SK-N-SH treated with all-trans-retinoic acid at 6 μM for 48 hours (cell line): ENCODE measurements at places on chromosomes 7 and 10.
A peak's percentile ranks its signal among the peaks of the same experiment; 100 is the strongest.

GRCh38 chr7:14071045-14071444 is 81.6 kb upstream of the ETV1 start:
- ATAC-seq: no peak

DNA sequence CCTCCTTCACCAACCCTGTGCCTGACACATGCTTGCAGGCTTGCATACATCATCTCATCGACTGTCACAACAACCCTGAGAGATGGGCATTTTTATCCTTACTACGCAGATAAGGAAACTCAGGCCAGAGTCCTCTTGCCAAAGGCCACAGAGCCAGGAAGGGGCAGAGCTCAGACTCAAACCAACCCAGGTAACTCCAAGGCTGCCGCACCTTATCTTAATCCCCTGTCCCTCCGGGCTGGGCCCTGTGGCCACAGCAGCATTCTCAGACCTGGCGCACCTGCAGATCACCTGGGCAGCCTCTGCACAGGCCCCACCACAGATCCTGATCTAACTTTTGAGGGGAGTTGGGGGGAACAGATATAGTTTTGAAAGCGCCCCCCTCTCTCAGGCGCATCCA is 35.1 kb downstream of the SORBS1 start:
- no peak for ATAC-seq

DNA sequence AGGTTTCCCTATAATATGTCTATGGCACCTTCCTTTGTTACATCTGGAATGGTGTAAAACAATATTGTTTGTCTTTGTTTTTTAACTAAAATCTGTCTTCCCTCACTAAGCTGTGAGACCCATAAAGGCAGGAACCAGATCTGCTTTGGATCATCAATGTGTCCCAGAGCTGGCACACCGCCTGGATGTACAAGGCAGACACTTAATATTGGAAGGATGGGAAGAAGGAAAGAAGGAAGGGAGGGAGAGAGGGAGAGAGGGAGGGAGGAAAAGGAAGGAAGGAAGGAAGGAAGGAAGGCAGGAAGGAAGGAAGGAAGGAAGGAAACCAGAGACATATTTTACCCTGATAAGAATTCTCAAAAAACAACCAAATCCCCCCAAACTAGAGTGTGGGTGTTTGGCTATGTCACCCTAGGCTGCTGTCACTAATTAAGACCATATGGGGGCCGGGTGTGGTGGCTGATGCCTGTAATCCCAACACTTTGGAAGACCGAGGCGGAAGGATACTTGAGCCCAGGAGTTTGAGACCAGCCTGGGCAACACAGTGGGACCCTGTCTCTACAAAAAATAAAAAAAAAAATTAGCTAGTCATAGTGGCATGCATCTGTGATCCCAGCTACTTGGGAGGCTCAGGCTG is 59.6 kb downstream of the SH3PXD2A start:
- peak; percentile 64 for ATAC-seq

- ATAC-seq: no peak
Measured at GRCh38 chr10:69656742-69657269, 26.8 kb downstream of the FAM241B start.

DNA sequence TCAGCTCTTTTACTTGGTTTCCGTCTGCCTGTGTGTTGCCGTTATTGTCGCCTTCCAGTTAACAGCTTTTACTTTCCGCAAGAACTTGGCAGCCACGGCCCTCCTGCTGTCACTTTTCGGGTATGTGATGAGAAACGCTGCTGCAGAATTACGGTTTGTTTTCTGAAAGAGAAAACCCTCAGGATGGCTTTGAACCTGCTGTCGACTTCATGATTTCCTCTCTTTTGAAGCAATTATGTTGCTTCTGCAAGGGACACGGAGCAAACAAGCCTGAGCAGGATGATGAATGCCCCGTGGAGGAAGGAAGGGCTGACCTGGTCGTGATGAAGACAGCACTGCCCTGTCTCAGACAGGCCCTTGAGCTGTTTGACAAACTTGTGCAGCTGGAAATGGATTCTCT is 339.8 kb downstream of the ABCA13 start:
- ATAC-seq: no peak

DNA sequence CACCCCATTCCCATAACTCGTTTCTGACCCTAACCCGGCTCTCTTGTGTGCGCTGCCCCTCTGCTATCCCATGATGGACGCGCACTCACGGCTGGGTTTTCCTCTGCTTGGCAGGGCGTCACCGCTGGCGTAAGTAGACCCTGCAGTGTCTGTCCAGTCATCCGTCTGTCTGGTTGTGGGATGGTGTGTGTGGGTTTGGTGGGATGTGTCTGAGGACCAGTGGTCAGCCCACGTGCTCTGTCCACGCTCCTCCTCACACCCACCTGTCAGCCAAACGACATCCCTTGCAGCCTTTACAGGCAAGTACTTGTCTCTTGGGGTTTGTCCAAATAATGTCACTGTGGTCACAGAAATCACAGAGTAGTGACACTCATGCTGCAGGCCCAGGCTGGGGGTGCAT is 20.8 kb downstream of the LDB3 start:
- ATAC-seq: no peak

DNA sequence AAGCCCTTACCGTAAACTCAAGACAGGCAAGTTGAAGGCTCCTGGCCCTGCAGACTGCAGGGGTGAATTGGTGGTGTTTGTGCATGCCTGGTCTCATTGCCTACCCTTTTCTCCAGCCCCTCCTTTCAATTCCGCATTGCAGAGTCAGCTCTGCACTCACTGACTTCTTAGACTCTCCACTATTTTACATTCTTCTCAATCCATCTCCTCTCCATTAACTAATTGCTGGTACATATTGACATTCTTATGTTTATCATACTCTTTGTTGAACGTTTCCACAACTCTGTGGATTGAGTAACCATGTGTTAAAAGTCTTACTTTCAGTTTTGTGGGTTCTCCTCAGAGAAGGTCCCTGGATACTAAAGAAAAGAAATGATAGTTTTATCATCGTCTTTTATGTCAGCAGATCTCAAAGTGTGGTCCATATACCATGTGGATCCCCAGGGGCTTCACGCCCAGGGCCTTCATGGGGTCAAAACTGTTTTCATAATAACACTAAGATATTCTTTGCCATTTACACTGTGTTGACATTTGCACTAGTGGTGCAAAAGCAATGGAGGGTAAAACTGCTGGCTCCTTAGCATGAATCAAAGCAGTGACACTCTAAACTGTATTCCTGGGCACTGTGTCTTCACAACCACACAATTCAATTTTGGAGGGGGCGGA is 135.4 kb upstream of the FZD1 start:
- no peak for ATAC-seq

DNA sequence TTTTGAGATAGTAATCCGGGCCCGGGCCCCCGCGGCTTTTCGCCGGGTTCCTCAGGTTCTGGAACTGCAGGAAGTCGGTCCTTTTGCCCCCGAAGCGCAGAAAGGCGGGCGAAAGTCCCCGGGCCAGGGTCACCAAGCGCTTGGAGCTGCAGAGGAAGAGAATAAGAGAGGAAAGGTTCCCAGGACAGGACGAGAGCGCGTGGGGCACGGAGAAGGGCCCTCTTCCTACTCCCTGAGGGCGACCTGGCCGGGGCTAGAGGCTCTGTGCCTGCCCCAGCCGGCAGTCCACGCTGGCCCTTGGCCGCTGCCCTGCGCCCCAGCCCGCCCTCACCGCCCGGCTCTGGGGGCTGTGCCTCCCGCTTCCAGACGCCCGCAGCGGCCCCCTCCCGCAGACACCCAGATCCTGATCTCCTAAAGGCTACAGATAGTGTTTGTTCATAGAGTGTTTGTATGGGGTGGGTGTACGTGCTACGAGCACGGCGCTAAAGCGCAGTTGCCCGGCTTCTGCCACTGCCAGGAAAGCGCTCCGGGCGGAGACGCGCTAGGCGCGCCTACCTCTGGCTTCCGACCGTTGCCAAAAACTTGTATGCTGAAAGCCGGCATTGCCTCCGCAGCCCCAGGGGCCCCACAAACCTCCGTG is 3.2 kb downstream of the HPSE2 start:
- no peak for ATAC-seq

GRCh38 chr10:132193907-132194552 is 7.3 kb downstream of the DPYSL4 start:
- peak; percentile 46 for ATAC-seq

DNA sequence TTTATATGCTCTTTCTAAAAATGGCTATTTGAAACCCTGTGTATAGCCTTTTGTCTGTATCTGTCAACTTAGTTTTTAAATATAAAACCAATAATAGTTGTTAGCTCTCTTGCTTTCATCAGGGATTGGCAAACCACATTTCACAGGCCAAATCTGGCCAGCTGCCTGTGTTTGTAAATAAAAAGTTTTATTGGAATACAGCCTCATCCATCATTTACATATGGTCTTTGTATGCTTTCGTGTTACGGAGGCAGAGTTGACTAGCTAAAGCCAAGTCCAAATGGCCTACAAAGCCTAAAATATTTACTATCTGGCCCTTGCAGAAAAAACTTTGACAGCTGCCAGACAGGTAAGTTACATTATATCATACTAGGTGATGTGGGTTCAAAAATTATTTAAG is 235.0 kb downstream of the BICC1 start:
- ATAC-seq: no peak

- no peak for ATAC-seq
Measured at GRCh38 chr7:21743493-21743892, 200.7 kb downstream of the DNAH11 start.

- ATAC-seq: no peak
Measured at GRCh38 chr7:71442492-71443190, 310.7 kb downstream of the GALNT17 start.

DNA sequence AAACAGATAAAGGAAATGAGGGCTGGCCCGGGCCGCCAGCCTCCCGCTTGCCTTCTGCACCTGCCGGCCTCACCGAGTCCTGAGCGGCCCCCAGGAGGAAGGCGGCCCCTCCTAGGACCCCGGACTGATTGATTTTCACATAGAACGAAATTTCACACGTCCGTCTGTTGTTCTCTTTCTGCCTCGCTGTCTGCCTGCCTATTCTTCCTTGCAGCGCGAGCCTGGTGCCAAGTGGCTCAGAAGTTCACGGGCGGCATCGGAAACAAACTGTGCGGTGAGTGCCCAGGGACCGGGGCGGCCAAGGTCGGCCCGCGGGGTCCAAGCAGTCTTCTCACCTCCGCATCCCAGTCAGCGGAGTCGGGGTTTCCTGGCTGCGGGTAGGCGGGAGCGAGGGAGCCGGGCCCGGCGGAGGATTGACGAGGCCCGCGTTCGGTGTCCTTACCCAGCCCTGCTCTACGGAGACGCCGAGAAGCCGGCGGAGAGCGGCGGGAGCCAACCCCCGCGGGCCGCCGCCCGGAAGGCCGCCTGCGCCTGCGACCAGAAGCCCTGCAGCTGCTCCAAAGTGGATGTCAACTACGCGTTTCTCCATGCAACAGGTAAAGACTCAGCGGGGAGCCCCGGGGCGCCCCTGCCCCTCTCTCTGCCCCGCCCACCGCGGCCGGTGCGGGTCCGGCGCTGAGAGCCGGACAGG is 967 bp downstream of the GAD2 start:
- peak; percentile 47 for ATAC-seq

DNA sequence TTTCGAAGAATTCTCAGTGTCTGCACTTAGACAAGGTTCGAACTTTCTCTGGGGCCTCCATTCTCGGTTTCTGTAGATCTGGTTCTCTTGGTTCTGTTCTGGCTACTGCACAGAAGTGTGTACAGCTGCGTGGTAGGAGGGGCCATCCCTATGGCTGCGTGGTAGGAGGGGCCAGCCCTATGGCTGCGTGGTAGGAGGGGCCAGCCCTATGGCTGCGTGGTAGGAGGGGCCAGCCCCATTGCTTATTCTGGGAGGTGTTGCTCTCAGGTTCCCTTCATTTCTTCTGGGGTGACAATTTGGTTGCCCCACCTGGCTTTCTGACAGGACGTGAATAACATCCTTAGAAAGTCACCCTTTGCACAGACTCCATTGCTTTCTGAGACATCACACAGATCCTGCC is 65.2 kb upstream of the CHST15 start:
- ATAC-seq: no peak

DNA sequence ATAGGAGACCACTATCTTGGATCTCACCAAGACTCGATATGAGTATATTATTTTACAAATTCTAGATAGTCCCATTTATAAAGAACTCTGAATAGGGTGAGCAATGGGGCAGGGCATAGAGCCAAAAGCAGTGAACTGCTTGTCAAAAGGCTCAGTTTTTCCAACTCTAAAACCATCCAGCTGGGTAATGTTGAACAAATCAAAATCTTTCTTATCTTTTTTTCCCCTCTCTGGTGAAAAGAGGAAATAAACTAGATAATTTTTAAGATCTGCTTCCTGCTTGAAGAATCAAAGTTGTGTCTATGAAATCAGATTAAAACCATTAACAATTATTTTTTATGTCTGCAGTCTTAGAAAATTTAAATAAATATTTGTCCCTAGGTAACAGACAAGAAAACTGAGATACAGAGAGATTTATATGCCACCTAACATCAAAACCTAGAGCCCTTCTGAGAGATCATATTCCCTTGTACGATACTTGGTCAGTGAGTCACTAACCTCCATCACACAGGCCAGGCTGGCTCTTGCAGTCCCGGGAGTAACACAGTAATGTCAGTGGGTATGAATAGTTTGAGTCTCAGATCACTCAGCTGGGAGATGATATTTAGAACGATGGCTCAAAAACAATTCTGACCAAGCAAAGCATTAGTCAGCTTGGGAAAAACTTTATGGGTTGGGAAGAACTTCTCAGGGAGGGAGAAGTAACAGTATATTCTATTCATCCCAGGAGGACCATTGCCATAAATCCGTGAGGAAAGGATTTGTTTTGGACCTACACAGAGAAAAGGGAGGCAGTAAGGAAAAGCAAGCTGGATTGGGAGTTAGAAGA is 178.8 kb downstream of the REEP3 start:
- peak; percentile 99 for ATAC-seq

DNA sequence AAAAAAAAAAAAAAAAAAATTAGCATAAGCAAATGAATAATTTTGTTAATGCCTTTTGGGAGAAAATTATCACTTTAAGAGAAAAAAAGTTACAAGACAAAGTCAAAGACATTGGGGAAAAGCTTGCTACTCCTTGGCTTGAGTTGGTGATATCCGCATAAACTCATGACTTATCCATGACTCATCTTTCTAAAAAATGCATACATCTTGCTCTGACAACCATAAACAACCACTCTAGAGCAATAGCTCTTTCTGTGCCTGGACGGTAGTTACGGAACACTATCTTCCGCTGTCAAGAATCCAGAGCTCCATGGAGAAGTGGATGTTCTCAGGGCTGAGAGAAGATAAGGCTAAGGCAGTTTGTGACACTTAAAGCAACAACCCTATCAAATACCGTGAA is 281.1 kb upstream of the PFKP start:
- no peak for ATAC-seq

DNA sequence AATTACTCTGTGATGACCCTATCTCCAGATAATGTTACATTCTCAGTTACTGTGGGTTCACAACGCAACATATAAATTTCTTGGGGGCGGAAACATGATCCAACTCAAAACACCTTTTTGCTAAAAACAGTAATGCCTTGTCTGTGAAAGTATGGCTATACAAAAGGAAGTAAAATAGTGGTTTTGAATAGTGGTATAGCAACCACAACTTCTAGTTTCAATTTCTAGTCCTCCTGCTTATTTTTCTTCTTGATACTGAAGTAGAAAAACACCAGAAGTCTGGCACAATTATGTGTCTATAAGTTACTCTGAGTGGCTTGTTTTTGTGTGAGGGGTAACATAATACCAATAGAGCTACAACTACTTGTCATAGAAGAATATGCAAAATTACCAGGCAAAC is 21.5 kb upstream of the ZNF800 start:
- ATAC-seq: no peak
